Astrocyte of the spinal cord (primary cell): ENCODE measurements at places on chromosomes 12 and 14.

DNA sequence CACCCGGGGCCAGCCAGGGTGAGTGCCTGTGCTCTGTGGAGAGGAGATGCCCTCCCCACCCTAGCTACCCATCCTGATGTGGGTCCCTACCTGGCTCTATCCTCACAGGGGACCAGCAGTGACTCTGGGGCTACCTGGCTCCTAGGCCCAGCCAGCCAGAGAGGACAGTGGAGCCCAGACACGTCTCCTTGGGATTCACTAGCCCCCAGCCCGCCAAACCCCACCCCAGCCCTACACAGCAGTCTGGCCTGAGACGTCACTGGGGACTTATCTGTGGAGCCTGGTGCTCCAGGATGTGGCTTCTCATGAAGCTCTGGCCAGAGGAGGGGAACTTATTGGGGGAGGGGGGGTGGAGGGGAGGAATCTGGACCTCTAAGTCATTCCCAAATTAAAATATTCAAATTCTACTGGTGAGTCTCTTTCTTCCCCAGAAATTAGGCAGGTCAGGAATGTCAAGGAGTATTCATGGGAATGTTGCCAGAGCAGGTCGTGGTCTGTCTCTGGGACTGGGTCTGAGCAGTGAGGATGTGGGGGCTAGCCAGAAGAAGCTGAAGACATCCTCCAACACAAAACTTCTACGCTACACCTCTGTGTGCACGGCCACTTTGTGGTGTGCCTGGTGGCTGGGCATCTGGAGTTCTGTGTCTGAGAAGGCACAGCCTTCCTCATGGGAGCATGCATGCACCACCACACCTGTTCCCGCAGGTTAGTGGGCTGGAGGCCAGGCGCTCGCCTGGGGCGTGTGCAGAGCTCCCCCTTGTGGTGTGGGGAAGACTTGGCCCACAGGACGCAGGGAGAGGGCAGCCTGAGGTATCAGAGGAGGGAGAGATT lies 2.7 kb downstream of the CMTM5 start:
- DNase-seq, result peak; percentile 10

DNA sequence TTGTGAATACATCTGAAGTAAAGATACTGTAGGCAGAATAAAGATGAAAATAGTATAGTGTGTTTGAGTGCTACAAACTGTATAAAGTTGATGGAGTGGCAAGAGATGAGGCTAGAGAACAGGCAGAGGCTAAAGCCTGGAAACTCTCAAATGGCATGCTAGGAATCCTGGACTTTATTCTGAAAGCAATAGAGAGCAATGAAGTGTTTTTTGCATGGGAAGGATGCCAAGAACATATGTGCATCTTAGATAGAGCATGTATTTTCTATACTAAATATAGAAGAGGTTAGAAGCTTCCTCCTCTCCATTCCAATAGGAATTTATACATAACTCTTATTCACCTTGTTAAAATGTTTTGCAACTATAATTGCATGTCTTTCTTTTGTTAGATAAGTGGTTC lies 86.3 kb upstream of the TMTC2 start:
- no peak for DNase-seq

GRCh38 chr12:72189266-72189665 lies 82.9 kb upstream of the TRHDE start:
- DNase-seq, result no peak

GRCh38 chr12:114512351-114512750 lies 106.4 kb upstream of the TBX5 start:
- DNase-seq, result no peak

GRCh38 chr12:20409607-20410377 lies 41.5 kb downstream of the PDE3A start:
- no peak for DNase-seq

DNA sequence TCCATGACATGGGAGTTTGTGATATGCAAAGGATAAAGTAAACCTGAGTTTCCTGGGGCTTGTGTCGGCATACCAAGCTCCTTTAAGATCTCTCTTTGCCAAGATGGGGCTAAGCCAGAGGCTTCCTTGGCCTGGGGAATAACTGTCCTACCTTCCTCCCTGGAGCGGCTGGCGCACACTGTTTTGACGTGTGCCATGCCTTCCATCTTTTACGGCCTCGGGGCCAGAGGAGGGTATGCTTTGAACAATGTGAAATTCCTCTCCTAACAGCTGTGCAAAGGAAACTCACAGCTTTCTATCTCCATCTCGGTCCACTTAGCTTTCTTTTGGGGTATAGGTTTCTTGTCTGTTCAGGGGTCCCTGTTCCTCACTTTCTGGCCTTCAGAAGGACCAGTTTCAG lies 55.2 kb downstream of the NTF3 start:
- DNase-seq, result no peak

- DNase-seq, result no peak
These were observed 83.0 kb downstream of the SLC25A21 start for GRCh38 chr14:37089410-37089809.

DNA sequence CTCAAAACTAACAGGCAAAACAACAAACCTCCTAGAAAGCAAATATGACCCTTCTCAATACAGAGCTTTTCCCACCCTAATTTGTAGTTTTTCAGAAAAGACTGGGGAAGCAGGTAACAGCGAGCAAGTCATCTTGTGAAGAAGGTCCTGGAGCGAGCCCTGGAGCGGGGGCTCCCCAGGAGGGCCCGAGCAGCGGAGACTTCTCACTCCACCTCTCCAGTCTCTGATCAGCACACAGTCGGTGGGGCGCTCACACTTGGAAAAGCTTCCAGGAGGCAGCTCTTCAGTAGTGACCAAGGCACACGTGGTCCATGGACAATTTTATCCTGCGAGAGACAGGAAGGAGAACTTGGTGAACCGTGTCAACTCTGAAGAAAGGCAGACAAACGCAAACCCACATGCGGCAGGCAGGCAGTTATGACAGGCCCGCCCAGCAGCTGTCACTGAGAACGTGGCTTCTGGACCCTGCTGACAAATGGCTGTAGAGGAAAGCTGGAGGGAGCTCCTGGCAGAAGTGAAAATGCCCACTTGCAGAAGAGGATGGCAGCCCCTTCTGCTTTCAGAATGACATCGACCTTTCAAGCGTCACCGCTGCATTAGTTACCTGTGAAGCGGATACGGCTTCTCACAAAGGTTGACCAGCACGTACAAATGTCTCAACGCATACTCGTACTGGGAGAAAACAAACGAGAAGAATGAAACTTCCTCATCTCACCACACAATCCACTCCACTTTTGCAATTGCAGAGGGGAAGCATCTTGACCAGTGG lies 44.2 kb downstream of the LGMN start:
- DNase-seq, result no peak

DNA sequence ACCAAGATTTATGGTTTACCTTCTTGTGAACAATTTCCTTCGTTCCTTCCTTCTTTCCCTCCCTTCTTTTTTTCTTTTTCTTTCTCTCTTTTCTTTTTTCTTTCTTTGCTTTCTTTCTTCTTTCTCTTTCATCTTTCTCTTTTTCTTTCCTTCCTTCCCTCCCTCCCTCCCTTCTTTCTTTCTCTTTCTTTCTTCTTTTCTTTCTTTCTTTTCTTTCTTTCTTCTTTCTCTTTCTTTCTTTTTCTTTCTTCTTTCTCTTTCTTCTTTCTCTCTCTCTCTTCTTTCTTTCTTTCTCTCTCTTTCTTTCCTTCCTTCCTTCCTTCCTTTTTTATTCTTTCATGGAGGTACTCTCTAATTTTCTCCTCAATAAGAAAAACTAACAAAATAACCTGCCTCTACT lies 462.1 kb upstream of the ATP2B1 start:
- DNase-seq, result no peak

DNA sequence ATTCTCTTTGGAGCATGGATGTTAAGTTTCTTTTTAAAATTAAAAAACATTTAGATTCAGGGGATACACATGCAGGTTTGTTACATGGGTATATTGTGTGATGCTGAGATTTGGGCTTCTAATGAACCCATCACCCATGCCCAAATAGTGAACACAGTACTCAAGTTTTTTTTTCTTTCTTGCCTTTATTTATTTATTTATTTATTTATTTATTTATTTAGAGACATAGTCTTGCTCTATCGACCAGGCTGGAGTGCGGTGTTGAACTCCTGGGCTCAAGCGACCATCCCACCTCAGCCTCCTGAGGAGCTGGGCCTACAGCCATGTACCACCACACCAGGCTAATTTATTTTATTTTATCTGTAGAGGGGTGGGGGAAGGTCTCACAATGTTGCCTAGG lies 2.2 kb upstream of the NCKAP1L start:
- no peak for DNase-seq

DNA sequence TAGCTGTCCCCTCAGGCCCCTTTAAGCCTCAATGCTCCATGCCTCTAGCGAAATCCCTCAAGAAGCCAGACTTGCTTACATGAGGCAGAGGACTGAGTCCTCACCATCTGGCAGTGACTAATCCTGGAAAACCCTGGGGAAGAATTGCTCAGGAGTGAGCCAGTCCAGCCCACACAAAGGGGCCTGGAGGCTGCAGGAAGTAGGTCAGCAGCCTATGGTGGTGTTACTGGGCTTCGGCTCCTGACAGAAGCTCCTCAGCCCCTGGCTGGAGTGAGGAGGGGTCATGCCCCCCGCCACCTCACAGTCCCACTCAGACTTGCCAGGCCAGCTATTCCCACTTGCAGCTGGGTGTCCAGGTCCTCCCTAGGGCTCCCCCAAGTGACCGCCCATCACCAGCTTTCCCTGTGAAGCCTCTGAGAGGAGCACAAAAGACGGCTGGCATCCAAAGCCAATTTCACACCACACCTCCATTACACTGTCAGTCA lies 250.5 kb downstream of the DPF3 start:
- peak; percentile 98 for DNase-seq

GRCh38 chr12:116222358-116222757 lies 55.1 kb downstream of the MED13L start:
- DNase-seq, result peak; percentile 95

- DNase-seq, result no peak
These were observed 615 bp downstream of the DDX51 start for GRCh38 chr12:132143336-132144071.

DNA sequence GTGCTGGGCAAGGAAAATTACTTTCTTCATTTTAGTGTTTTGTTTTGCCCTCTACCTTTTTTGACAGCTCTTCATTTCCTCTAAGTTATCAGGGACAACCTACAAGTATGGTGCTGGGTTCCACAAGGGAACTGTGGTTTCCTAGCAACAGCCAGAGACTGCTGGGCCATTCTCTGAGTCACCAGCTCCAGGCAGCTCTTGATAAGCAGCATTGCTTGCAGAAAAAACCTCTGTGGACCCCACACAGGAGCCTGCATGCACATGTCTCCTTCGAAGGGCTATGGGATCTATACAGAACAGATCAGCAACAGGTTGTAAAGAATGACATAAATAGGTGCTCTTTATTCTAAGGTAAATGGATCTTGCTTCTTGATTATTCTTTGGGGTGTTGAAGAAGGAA lies 81.0 kb upstream of the CCDC196 start:
- DNase-seq, result peak; percentile 24

DNA sequence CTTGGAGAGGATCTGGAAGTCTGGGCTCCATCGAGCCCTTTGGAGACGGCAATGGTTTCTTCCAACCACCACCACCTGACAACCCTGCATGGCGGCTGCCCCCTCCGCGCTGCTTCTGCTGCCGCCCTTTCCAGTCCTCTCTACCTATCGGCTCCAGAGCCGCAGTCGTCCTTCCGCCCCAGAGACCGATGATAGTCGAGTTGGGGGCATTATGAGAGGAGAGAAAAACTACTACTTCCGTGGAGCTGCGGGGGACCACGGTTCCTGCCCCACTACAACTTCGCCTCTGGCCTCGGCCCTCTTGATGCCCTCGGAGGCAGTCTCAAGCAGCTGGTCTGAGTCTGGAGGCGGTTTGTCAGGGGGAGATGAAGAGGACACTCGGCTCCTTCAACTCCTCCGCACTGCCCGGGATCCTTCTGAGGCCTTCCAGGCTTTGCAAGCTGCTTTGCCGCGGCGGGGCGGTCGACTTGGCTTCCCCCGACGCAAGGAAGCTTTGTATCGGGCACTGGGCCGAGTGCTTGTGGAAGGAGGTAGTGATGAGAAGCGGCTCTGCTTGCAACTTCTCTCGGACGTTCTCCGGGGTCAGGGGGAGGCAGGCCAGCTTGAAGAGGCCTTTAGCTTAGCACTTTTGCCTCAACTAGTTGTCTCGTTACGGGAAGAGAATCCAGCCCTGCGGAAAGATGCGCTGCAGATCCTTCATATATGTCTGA lies 499 bp downstream of the TOGARAM1 start:
- DNase-seq, result peak; percentile 58

DNA sequence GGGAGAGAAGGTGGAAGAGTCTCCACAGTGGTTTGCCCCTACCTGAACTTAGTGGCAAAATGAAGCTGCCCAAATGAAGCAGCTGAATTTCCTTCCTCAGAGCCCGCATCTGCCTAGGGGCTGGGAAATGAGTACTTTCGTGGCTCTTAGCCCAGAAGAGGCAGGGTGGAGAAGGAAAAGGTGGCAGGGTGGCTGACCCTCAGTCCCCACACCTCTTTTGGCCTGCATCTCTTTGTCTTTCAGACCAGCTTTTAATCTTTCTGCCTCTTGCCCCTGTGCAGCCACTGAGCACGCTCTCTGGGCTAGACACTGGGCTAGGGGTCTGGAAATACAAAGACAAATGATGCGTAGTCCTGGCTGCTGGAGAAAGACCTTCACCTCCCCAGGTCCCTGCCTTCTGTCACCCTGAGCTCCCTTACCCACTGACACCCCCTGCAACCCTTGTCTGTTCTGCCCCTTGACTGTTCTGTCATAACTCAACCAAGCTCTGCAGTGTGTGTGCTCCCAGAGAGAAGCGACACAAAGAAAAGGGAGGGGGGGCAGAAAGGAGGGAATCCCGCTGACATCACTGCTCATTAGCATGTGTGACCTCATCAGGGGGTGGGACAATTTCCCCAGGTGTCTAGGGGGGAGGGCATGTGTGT lies 371 bp upstream of the REM2 start:
- DNase-seq, result peak; percentile 52

DNA sequence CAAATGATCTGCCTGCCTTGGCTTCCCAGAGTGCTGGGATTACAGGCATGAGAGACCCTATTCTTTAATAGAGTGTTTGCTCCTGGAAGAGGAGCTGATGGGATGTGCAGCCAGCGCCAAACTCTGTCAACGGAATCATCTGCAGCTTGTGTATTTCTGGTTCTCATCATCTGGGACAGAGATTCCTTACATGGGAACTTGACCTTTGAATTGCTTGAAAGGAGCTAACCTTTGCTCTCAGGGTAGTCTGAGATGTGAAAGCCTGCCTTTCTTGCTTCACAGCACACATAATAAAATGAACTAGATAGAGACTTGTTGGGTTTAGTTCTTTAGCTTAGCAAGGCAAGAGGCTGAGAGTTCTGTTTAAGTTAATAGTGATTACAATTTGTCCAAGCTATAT lies 120.0 kb downstream of the OTOGL start:
- DNase-seq, result no peak

- DNase-seq, result no peak
These were observed 12.3 kb upstream of the TMED10 start for GRCh38 chr14:75188520-75189268.

DNA sequence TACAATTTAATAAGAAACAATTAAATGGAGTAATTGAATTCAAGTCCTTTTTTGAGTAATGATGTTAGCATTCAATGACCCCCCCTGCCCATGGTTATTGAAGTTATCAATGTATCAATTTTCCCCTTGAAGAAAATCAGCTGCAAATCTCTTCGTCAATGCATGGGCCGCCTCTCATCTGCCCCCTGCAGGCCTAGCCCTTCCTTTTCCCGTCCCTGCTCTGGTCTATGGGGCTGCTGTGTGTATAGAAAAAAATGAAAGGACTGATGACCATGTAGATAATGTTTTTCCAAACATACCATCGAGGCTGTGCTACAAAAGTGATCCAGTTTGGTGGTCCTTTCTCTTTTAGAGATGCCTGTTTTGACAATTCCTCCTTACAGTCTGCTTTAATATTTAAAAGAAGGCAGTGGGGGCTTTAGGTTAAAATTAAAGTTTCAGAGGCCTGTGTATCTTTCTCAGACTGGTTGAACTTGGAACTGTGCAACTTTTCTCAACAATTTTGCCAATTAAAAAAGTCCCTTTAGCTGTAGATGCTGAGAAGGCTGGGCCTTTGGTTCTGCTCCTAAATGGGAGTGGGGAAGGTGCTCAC lies 98.4 kb downstream of the APAF1 start:
- no peak for DNase-seq
